Aorta (tissue), 5 donors: ENCODE measurements at places on chromosomes 7 and 10. TPM values are rescaled to one million over a fixed set of nuclear protein-coding genes. Genes with fewer than 3 reads are reported as not detected.

DNA sequence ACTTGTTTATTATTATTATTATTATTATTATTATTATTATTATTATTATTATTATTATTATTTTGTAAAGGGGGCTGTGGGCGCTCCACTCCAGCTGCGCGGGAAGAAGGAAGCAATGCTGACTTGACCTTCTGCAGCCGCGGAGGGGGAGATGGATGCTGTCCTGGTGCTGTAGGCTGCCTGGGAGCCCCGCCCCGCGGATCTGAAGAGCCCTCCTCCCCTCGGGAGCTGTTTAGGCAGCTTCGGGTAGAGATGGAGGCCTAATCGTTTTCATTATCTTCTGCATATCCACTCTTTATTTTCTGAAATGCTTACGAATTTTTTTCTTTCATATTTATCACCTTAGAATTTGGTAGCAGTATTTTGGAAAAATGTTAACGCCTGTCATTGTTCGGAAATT, 101.2 kb upstream of the KLF6 start:
- H3K27me3 ChIP-seq = no peaks in the 10 kb centered on the region
- H3K4me1 ChIP-seq = peaks cover 3% of the 10 kb centered on the region
- peak; percentile 67 for DNase-seq
- H3K36me3 ChIP-seq = no peaks in the 10 kb centered on the region

DNA sequence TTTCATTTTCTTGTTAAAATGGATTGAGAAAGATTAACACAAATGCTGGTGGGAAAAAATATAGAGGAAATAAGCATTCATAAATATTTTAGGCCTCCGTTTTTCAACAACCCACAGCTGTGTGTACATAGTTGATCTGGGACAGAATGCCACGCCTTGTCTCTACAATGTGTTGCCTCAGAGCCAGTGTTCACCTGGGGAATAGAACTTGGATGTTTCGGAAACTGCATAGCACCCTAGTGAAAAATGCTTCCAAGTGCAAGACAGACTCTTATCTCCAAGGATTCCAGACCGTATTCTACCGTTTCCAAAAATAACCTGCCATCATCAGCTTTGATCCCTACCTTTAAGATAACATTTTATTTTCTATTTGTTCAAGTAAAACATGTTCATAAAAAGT, 260.9 kb downstream of the SDK1 start:
- no peak overlapping the region for H3K27ac ChIP-seq
- H3K36me3 ChIP-seq = no peaks in the 10 kb centered on the region
- H3K27me3 ChIP-seq = no peaks in the 10 kb centered on the region
- peaks cover 1% of the 10 kb centered on the region for H3K4me1 ChIP-seq

DNA sequence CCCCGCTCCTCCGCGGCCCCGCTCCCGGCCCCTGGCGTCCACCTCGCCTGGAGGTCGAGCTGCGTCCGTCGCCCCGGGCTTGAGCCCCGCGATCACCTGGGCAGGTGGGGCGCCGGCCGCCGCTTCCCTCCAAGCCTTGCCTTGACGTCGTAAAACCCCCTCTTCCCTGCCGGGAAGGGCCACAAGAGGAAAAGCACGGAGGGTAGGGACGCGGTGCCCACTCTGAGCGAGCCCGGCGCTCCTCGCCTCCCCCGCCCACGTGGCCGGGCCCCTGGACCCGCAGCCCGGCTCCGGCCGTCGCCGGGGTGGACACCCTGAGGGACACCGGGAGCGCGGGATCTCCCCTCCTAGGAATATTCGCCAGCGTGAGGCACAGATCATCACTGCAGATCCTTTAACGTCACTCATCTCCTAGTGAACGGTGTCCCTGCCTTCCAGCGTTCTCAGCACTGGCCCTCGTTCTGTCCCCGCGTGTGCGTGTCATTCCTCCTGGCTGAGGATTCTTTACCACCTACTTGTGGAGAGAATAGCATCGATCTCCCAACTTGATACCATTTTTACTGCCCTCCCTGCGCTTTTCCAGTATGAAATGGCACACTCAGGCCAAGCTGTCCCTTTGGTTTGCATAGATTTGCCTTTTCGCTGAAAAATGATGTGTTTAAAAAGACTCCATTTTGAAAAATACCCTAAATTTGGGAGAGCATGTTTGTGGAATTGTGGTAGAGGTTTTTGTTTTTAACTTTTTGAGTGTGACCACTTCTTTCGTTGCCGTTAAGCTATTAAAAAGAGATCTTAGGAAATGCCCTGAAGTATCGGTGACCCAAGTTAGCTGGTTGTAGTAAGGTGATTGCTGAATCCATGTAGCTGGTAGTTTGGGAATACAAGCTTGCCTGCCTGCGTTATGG, 649 bp downstream of the ACTR3B start:
- peak; percentile 56 for DNase-seq
- peak overlapping the region; percentile 64 for H3K27ac ChIP-seq
- H3K4me1 ChIP-seq = peaks cover 3% of the 10 kb centered on the region
- H3K4me3 ChIP-seq = peak overlapping the region; percentile 77
- H3K27me3 ChIP-seq = no peaks in the 10 kb centered on the region

- no peak overlapping the region for H3K27ac ChIP-seq
- H3K4me1 ChIP-seq = no peaks in the 10 kb centered on the region
- DNase-seq = no peak
Observed at GRCh38 chr7:85285527-85285926, 98.7 kb upstream of the SEMA3D start.

LHPP gene
- total RNA-seq = 20.2 TPM

- no peak for DNase-seq
- H3K4me3 ChIP-seq = no peak overlapping the region
- H3K36me3 ChIP-seq = peaks cover 1% of the 10 kb centered on the region
- H3K27ac ChIP-seq = no peak overlapping the region
Observed at GRCh38 chr10:20274571-20274970, 458.3 kb downstream of the PLXDC2 start.

DNA sequence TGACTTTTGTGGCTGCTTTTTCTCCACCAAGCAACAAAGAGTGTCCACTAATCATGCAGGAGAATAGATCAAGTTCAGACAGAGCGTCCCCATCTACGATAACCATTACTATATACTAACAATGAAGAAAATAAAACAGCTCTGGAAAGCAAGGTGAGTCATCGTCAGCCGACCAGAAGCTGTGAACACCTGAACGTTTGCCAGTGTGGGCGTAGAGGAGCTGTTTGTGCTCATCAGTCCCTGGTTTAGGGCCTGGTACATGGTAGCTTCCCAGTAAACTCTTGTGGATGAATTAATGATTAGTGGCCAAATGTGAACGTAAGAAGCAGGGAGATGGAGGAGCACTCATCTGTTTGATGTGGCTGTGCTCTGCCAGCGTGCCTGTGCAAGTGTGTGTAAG, 180.7 kb downstream of the EVX1 start:
- no peak overlapping the region for H3K4me3 ChIP-seq
- no peaks in the 10 kb centered on the region for H3K36me3 ChIP-seq
- H3K4me1 ChIP-seq = no peaks in the 10 kb centered on the region
- no peak overlapping the region for H3K27ac ChIP-seq
- no peaks in the 10 kb centered on the region for H3K27me3 ChIP-seq
- no peak for DNase-seq

RAMP3 gene
- 43.0 TPM for total RNA-seq

- no peaks in the 10 kb centered on the region for H3K4me1 ChIP-seq
- H3K27me3 ChIP-seq = no peaks in the 10 kb centered on the region
- no peak overlapping the region for H3K4me3 ChIP-seq
- H3K36me3 ChIP-seq = no peaks in the 10 kb centered on the region
Observed at GRCh38 chr7:85204061-85204460, 17.2 kb upstream of the SEMA3D start.

GRCh38 chr7:96723622-96724021, 14.0 kb upstream of the SEM1 start:
- H3K27me3 ChIP-seq = no peaks in the 10 kb centered on the region
- no peak overlapping the region for H3K4me3 ChIP-seq
- no peaks in the 10 kb centered on the region for H3K36me3 ChIP-seq
- H3K4me1 ChIP-seq = no peaks in the 10 kb centered on the region
- DNase-seq = no peak
